ENCODE measurements at places on chromosomes 12 and 14.

DNA sequence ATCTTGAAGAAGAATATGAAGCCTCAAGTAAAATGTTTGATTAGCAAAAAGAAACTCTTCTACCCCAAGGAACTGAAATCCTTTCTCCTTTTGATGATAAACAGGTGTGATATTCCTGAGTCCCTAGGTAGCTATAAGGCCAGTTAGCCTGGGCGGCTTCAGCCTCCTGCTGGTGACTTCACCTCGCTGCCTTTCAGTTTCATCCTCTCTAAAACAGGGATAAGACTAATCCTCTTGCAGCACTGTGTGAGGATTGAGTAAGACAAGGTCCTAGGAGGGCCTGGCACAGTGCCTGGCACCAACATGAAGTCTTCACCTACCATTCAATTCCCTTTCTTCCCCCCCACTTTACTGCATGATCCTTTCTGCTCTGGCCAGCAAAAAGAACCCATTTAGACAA, 42.1 kb downstream of the CIT start:
- DNase-seq: no peak

GRCh38 chr12:460261-461230, 807 bp downstream of the B4GALNT3 start:
- no peak for DNase-seq

DNA sequence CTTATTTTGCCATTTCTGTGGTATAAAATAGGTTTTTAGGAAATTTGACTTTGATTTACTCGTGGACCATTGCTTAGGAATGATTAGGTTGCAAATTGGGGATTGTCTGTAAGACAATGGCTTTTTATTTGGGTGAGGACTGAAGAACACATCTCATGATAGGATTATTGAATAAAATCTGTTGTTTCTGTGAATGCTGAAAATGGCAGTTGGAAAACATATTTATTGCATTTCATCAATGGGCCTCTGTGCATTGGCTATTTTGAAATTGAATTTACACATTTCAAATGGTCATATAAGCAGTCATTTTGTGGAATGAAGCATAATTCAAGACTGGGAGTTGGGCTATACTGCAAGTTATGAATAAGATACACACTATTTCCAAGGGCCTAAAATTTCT, 46.0 kb downstream of the FGD4 start:
- DNase-seq: no peak

GRCh38 chr12:562634-563033, 100.6 kb downstream of the NINJ2 start:
- DNase-seq: no peak

- no peak for DNase-seq
These were observed 33.1 kb downstream of the FGD6 start for GRCh38 chr12:95184121-95184520.

- DNase-seq: no peak
These were observed 55.1 kb upstream of the PIK3C2G start for GRCh38 chr12:18206198-18206597.

GRCh38 chr14:59454139-59454538, 11.0 kb downstream of the GPR135 start:
- DNase-seq: no peak

DNA sequence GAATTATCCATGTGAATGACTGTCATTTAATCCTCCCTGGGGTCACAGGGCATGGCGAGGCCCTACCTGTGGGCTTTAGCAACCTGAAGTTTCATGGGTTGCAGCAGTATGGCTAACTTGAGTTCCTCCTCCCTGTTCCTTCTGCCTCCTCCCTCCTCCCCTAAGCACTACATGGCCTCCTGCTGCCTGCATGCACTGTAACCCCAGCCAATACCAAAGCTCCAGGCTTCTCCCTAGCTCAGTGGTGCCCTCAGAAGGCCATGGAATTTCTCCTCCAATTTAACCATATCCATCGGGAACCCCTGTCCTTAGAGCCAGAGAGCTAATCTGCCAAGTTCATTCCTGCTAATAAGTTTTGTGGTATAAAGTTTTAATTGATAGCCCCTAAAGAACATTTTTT, 95.1 kb downstream of the NT5DC3 start:
- no peak for DNase-seq

GRCh38 chr14:82411298-82411697, 877.6 kb upstream of the SEL1L start:
- DNase-seq: no peak

DNA sequence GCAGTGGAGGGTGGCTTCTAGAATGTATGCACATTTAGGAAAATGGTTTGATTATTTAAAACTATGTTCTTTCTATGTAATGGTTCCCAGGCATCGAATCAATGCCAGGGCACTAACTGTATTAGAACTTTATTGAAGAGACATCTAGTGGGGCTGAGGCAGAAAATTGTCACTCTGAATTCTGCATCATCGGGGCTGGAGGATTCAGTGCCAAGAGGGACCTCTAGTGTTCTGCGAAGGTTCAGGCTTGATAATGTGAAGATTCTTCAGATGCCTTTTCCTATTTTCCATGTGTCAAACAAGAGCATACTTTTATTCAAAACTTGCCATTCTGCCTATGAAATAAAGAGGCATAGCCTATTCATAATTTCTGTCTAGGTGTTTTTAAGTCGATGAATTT, 146.3 kb downstream of the CAND1 start:
- DNase-seq: no peak

DNA sequence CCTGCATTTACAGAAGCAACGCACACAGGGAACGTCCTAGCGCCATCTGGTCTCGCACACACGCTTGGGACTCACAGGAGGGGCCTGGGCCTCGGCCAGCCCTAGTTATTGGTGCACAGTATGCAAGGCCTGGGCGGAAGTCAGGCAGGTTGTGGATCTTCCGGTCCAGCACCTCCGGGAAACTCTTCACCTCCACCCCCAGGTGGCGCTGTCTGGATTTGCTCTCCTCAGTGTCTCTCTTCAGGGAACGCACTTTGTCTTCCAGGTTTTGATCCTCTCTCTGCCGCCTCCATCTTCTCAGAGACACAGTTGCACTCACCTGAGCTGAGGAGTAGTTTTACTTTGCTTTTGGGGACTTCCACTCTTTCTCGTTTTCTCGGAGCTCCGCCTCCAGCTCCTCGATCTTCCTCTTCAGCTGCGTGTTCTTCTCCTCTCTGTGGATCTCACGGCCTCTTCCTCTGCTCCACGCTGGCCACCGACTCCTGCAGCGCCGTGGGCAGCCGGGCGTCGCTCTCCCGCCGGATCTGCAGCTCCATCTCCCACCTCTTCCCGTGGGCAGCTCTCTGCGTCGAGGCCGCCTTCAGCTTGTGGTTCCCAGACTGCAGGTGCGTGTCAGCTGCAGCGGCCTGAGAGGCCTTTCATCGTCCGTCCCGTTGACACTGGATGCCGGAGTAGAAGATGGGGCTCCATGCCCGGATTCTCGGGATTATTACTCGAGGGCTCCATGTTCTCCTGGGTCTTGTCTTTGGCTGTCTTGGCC, 933.8 kb downstream of the TMEM121 start:
- DNase-seq: peak; percentile 57

DNA sequence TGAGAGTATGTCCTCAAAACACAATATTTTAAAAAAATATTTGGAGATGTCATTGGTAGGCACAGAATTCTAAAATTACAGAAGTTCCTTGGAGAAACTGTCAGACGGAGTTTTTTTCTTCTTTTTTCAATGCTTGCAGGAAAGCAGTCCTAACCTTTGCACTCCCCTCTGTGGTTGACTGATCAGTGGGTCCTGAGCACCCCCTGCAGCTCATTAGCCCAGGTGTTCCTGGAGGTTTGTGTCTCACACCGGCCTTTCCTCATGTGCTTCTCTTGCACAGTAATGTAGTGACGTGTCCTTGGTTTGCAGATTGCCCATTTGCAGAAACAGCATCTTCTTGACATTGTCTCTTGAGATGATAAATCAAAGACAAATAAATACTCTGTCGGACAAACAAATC, 513.0 kb downstream of the TMEM121 start:
- peak; percentile 46 for DNase-seq

DNA sequence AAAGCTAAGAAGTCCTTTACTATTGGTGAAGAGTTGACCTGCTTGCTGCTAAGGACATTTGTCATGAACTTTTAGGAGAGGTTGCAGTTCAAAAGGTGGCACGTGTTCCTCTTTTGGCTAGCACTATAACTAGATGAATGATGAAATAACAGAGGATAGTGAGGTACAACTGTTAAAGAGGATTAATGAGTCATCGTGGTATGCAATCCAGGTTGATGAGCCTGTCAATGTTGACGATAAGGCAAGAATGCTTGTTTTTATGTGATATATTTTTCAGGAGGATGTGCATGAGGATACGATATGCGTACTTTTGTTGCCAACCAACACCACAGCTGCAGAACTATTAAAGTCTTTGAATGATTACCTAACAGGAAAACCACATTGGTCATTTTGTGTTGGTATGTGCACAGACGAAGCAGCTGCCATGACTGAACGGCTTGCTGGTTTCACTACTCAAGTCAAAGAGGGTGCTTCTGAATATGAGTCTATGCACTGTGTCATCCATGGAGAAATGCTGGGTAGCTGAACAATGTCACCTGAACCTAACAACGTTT, 10.6 kb downstream of the CEP128 start:
- DNase-seq: no peak

- DNase-seq: no peak
These were observed 425.2 kb downstream of the GALC start for GRCh38 chr14:87567618-87568295.

Measured in stimulated activated CD4-positive, alpha-beta T cell treated with anti-CD3 and anti-CD28 coated beads, Interleukin-1b, Interleukin-23, amount 100 ng/mL, for 24 hours (primary cell).